ENCODE measurements at places on chromosomes 5 and 9.
A peak's percentile ranks its signal among the peaks of the same experiment; 100 is the strongest.

GRCh38 chr5:14528926-14529325, 52.7 kb upstream of the OTULINL start:
- no peak for DNase-seq

- no peak for DNase-seq
Observed at GRCh38 chr5:52476346-52476745, 311.4 kb upstream of the ITGA1 start.

DNA sequence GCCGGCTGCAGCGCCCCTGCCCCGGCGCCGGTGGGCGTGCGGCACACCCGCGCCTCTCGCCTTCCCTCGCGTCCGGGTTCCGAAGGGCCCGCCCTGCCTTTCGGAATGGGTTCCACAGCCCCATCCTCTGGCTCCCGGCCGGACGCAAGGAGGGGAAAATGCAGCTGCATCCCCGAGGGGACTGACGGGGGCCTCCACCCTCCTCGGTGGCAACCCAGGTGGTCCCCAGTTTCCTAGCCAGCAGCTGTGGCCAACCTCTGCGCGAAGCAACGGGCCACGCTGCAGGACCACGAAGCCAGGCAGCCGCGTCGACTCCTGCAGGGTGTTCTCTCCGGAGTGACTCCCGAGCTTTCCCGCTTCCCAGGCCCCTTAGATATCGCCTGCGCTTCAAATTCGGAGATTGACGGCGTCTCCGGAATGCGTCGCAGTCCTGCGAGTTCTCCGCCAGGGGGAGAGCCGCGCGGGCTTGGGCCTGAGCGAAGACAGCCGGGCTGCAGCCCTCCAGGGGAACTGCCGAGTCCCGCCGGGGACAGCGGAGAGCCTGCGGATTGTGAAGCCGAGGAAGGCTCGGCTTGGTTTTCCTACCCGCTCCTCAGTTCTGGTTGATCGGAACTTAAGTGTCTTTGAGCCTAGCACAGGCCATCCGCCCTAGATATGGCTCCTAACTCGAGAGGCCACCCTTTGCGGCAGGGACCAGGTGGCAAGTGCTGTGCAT, 582 bp upstream of the APBA1 start:
- DNase-seq: peak; percentile 83

GRCh38 chr5:176388003-176388443, 375 bp downstream of the NOP16 start:
- DNase-seq: peak; percentile 18

DNA sequence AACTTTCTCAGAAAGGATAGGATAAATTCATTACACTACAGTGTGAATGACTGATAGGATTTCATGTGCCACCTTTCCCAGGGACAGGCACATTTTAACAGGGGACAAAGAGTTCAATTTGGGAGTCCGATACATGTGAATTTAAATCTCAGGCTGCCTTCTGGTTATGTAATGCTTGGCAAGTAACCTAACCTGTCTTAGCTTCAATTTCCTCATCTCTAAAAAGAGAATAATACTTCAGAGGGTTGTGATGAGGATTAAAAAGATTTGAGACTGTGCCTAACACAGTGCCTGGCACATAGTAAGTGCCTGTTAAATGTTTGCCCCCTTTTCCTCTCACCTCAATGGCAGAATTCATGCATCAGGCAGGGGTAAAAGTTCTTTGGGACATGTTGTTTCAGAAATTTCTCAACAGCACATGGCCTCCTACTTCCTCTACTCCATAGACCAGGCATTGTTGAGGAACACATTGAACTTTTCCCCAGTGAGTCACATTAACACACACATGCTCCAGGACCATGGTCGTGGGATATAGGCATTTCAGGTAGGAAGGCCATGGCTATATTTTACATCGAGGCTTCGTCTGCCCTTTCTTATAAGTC, 94.6 kb upstream of the EGFLAM start:
- DNase-seq: no peak
